A549 treated with CORT108297 at 1 μM for 4 hours (cell line): ENCODE measurements at places on chromosomes 11 and 22. TPM values are rescaled to one million over a fixed set of nuclear protein-coding genes. Genes with fewer than 3 reads are reported as not detected.

Gene CNIH2
- 1.6 to 2.5 TPM (median 2.4 TPM) in 5 replicates for total RNA-seq

Gene OR4C46
- total RNA-seq = not detected in 5 replicates

Gene KCNJ11
- 0.30 to 0.60 TPM (median 0.45 TPM) in 5 replicates for total RNA-seq

Gene APLNR
- total RNA-seq = 0.05 to 0.07 TPM (median 0.06 TPM) in 5 replicates

Gene BACE1
- 8.4 to 10.3 TPM (median 8.8 TPM) in 5 replicates for total RNA-seq

Gene OR5AS1
- not detected in 5 replicates for total RNA-seq

Gene NOX4
- total RNA-seq = not detected in 5 replicates

Gene HEPN1
- not detected in 5 replicates for total RNA-seq

Gene MRGPRE
- 0.09 to 0.17 TPM (median 0.10 TPM) in 3 of 5 replicates, not detected in the others for total RNA-seq

Gene POU2AF3
- 0.73 to 1.3 TPM (median 0.79 TPM) in 5 replicates for total RNA-seq

Gene AGBL2
- 0.90 to 1.7 TPM (median 1.2 TPM) in 5 replicates for total RNA-seq

Gene CTNND1
- total RNA-seq = 55.5 to 67.5 TPM (median 65.0 TPM) in 5 replicates

Gene HBD
- total RNA-seq = not detected in 5 replicates

Gene SLC25A45
- total RNA-seq = 11.0 to 13.3 TPM (median 13.1 TPM) in 5 replicates

Gene TRIM51
- not detected in 5 replicates for total RNA-seq

Gene RAG2
- total RNA-seq = not detected in 5 replicates

Gene ENTHD1
- total RNA-seq = not detected in 5 replicates

Gene WT1
- 5.2 to 6.0 TPM (median 5.7 TPM) in 5 replicates for total RNA-seq

Gene IFITM10
- total RNA-seq = 0.54 to 1.3 TPM (median 1.2 TPM) in 5 replicates

Gene CELSR1
- 23.0 to 28.8 TPM (median 28.0 TPM) in 5 replicates for total RNA-seq

Gene MYO7A
- total RNA-seq = 1.2 to 1.5 TPM (median 1.2 TPM) in 5 replicates

Gene TMA7B
- total RNA-seq = not detected in 5 replicates

Gene VSIG10L2
- total RNA-seq = not detected in 5 replicates

Gene ST14
- total RNA-seq = 0.03 to 0.13 TPM (median 0.05 TPM) in 4 of 5 replicates, not detected in the other

Gene VSIG2
- 0.07 TPM in 1 of 5 replicates, not detected in the others for total RNA-seq

Gene RFPL3
- total RNA-seq = not detected in 5 replicates

Gene C11orf91
- 0.35 to 1.8 TPM (median 1.4 TPM) in 5 replicates for total RNA-seq

Gene NLRP6
- not detected in 5 replicates for total RNA-seq

Gene SCN4B
- 0.03 to 0.08 TPM (median 0.07 TPM) in 5 replicates for total RNA-seq

Gene AQP11
- total RNA-seq = 2.1 to 2.8 TPM (median 2.6 TPM) in 5 replicates

Gene SLC43A3
- 0.36 to 0.72 TPM (median 0.46 TPM) in 5 replicates for total RNA-seq

Gene HTR3B
- not detected in 5 replicates for total RNA-seq

Gene SYTL2
- 11.8 to 21.5 TPM (median 13.9 TPM) in 5 replicates for total RNA-seq

Gene TCN2
- 4.2 to 5.2 TPM (median 4.6 TPM) in 5 replicates for total RNA-seq

Gene OR51B4
- total RNA-seq = not detected in 5 replicates
